ENCODE measurements at places on chromosomes 16 and 17. TPM values are rescaled to one million over a fixed set of nuclear protein-coding genes. Genes with fewer than 3 reads are reported as not detected.

AARSD1 gene
- total RNA-seq: 44.3 TPM

DEXI gene
- total RNA-seq: 37.7 TPM

KRT12 gene
- not detected for total RNA-seq

CEP295NL gene
- 0.61 TPM for total RNA-seq

KRTAP9-2 gene
- not detected for total RNA-seq

USP43 gene
- 8.6 TPM for total RNA-seq

NPIPA8 gene
- 6.8 TPM for total RNA-seq
